ENCODE measurements at places on chromosomes 6 and 20.

DNA sequence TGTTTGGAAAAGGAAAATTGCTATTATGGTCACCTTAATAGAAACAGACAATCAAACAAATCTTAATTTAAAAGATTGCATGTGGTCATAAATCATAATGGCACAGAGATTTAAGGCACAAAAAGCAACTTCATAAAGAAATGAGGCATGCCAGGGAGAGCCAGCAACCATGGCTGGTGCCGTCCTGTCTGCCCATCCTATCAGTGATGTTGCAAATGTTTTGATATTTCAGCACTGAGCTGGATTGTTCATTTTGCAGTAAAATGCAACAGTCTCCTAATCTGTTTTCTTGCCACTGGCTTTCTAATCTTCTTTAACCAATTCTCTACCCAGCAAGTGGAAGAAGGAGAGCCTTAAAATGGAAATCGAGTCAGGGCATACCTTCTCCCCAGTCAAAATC is 249.8 kb downstream of the SAMD5 start:
- H3K4me1 ChIP-seq, result no peaks in the 10 kb centered on the region
- no peaks in the 10 kb centered on the region for H3K36me3 ChIP-seq
- H3K27ac ChIP-seq, result no peak overlapping the region
- H3K4me3 ChIP-seq, result no peak overlapping the region

DNA sequence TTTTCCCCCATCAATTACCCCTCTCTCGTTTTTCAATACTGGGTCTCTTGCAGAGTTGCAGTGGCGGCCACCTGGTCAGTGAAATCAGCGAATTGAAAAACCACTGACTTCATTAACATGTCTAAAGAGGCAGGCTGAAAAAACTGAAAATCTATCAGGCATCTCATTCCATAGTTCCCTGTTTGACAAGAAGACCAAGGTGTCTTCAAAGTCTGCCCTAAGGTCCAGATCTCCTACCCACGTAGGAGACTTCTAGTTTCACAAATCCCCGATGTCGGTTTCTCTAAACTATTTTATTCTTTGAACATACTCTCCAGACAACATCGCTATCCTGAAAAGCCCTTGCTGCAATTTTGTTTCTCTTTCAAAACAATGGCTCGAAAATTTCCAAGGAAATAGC is 796 bp upstream of the TUBB start:
- H3K36me3 ChIP-seq, result peaks cover 25% of the 10 kb centered on the region
- H3K4me3 ChIP-seq, result peak overlapping the region; percentile 93
- H3K27me3 ChIP-seq, result no peaks in the 10 kb centered on the region
- H3K27ac ChIP-seq, result peak overlapping the region; percentile 81
- H3K4me1 ChIP-seq, result peaks cover 35% of the 10 kb centered on the region

DNA sequence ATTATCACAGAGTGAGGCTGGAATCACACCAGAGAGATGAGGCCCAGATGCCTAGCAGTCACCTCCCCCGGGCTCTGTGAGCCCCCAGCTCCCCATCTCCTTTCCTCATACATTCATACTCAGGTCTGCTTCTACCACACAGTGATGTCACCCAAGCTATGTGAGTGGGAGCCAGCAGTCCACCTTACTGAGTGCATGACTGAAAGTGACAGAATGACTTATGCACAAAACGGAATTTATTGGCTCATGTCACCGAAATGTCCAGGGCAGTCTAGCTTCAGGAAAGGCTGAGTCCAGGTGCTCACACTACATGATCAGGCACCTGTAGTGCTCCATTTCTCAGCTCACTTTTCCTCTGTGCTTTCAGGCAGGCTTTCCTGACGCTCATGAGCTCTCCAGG is 36.7 kb upstream of the CCN6 start:
- H3K4me3 ChIP-seq, result no peak overlapping the region
- peaks cover 26% of the 10 kb centered on the region for H3K4me1 ChIP-seq
- H3K27me3 ChIP-seq, result no peaks in the 10 kb centered on the region
- no peak for DNase-seq
- no peak overlapping the region for H3K27ac ChIP-seq

DNA sequence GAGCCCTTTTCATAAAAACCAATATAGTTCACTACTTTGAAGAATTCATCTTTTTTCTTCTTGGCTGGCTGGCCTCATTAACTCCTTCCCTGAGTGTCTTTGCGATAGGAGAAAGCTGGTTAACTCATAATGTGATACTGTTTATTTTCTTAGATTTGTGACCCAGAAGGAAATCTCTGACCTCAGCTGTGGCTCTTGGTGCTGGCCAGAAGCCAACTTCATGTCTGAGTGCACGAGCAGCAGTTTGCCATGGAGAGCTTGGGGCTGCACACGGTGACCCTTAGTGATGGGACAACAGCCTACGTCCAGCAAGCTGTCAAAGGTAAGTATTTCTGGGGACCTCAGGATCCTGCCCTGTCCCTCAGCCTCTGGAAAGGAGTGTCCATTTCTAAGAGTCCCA is 16.7 kb upstream of the DEF6 start:
- peaks cover 19% of the 10 kb centered on the region for H3K36me3 ChIP-seq
- H3K4me3 ChIP-seq, result no peak overlapping the region
- H3K27me3 ChIP-seq, result no peaks in the 10 kb centered on the region
- H3K4me1 ChIP-seq, result no peaks in the 10 kb centered on the region
- no peak overlapping the region for H3K27ac ChIP-seq

DNA sequence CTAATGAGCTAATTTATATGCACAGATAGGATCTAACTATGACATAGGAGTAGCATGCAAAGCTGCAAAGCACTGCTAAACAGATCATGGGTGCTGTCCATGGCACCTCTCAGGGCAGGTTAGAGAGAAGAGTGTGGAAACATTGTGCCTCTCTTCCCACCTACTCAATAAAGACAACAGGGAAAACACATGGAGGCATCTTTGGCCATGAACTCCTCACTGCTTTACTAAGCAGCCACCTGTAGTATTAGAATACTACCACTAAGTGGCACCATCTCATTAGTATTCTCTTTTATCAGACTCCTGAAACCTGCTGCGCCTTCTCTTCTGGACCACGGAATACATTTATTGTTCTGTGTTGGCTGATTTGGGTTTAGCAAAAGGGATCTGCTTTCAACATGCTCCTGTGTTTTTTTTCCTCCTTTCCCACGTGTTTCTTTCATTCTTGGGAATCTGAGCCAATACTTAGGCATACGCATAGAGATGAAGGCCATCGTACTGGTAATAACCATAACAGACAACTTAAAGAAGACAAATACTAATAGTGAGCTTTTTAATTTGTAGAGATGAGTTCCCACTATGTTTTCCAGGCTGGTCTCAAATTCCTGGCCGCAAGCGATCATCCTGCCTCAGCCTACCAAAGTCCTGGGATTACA is 9.4 kb upstream of the HDDC2 start:
- no peaks in the 10 kb centered on the region for H3K4me1 ChIP-seq
- peak; percentile 49 for DNase-seq
- H3K27ac ChIP-seq, result no peak overlapping the region
- peaks cover 13% of the 10 kb centered on the region for H3K27me3 ChIP-seq
- no peaks in the 10 kb centered on the region for H3K36me3 ChIP-seq

DNA sequence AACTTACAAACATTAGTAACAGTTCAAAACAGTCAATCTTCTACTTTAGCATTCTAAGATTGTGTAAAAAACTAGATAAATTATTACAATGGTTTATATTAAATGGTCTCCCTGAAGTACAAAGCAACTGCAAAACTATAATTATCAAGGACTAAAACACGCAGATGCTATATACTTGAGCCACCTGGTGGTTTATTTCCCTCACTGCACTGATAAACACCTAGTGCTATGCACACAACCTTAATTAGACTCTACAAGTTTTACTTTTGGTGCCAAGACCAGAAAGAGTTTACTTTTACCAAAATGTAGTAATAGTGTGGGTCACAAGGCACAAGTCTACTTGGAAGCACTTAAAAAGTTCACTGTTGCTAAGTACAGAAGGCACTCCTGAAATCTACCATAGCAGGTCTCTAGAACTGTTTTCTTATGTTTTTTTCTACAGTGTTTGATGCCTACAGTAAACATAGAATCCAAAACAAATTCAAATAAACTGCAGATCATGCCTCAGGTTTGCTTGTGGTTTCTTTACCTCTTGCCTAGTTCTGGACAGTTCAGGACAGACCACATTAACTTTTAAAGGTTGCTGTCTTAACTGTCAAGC is 49.2 kb downstream of the GMDS start:
- H3K4me3 ChIP-seq, result no peak overlapping the region
- H3K36me3 ChIP-seq, result no peaks in the 10 kb centered on the region
- H3K27me3 ChIP-seq, result no peaks in the 10 kb centered on the region
- peak; percentile 57 for DNase-seq
- peaks cover 13% of the 10 kb centered on the region for H3K4me1 ChIP-seq
- no peak overlapping the region for H3K27ac ChIP-seq

- no peak overlapping the region for H3K27ac ChIP-seq
- no peaks in the 10 kb centered on the region for H3K36me3 ChIP-seq
- DNase-seq, result no peak
- no peaks in the 10 kb centered on the region for H3K27me3 ChIP-seq
- H3K4me1 ChIP-seq, result peaks cover 18% of the 10 kb centered on the region
- no peak overlapping the region for H3K4me3 ChIP-seq
Measured at GRCh38 chr6:37521674-37522073, 22.0 kb upstream of the CCDC167 start.

DNA sequence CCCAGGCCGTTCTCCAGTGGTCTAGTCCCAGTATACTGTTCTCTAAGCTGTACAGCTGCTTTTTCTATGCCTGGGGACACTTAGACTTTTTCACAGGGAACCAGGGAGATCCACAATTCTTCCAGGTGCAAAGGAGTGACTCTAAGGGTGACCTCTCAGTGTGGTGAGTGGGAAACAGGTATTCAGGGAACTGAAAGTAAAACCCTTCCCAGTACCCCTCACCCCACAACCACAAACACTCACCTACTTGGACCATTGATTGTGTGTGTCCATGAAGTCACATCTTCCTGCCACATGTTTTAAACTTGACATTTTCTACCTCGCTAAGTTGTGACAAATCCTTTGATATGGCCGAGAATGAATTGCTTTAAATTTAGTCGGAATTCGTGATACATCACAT is 183.6 kb downstream of the CLIC5 start:
- no peak overlapping the region for H3K4me3 ChIP-seq
- no peaks in the 10 kb centered on the region for H3K36me3 ChIP-seq
- no peaks in the 10 kb centered on the region for H3K4me1 ChIP-seq
- no peak overlapping the region for H3K27ac ChIP-seq
- H3K27me3 ChIP-seq, result no peaks in the 10 kb centered on the region

DNA sequence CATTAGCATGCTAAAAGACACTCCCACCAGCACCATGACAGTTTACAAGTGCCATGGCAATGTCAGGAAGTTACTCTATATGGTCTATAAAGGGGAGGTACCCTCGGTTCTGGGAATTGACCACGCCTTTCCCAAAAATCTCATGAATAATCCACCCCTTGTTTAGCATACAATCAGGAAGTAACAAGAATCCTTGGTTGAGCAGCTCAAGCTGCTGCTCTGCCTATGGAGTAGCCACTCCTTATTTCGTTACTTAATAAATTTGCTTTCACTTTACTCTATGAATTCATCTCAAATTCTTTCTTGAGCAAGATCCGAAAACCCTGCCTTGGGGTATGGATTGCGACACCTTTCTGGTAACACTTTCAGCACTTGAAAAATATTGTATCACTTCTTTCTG is 243.0 kb downstream of the BMP2 start:
- H3K4me1 ChIP-seq, result no peaks in the 10 kb centered on the region
- DNase-seq, result no peak
- H3K36me3 ChIP-seq, result no peaks in the 10 kb centered on the region
- H3K27ac ChIP-seq, result no peak overlapping the region

GRCh38 chr6:169669889-169670288 is 31.9 kb downstream of the WDR27 start:
- no peaks in the 10 kb centered on the region for H3K27me3 ChIP-seq
- H3K4me1 ChIP-seq, result no peaks in the 10 kb centered on the region
- H3K36me3 ChIP-seq, result peaks cover 70% of the 10 kb centered on the region
- H3K4me3 ChIP-seq, result no peak overlapping the region
- no peak for DNase-seq
- H3K27ac ChIP-seq, result no peak overlapping the region

- H3K4me3 ChIP-seq, result no peak overlapping the region
- H3K36me3 ChIP-seq, result no peaks in the 10 kb centered on the region
- DNase-seq, result no peak
- peak overlapping the region; percentile 99 for H3K27ac ChIP-seq
- H3K4me1 ChIP-seq, result peaks cover 2% of the 10 kb centered on the region
Measured at GRCh38 chr6:129667621-129668020, 42.4 kb downstream of the ARHGAP18 start.

DNA sequence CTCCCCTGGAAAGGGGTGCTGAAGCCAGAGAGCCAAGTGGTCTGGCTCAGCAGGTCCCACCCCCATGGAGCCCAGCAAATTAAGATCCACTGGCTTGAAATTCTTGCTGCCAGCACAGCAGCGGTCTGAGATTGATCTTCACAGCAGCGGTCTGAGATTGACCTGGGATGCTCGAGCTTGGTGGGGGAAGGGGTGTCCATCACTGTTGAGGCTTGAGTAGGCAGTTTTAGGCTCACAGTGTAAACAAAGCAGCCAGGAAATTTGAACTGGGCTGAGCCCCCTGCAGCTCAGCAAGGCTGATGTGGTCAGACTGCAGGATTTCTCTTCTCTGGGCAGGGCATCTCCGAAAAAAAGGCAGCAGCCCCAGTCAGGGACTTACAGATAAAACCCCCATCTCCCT is 41.3 kb upstream of the B3GAT2 start:
- H3K4me1 ChIP-seq, result no peaks in the 10 kb centered on the region
- H3K36me3 ChIP-seq, result no peaks in the 10 kb centered on the region
- H3K4me3 ChIP-seq, result no peak overlapping the region
- no peak overlapping the region for H3K27ac ChIP-seq
- no peaks in the 10 kb centered on the region for H3K27me3 ChIP-seq

DNA sequence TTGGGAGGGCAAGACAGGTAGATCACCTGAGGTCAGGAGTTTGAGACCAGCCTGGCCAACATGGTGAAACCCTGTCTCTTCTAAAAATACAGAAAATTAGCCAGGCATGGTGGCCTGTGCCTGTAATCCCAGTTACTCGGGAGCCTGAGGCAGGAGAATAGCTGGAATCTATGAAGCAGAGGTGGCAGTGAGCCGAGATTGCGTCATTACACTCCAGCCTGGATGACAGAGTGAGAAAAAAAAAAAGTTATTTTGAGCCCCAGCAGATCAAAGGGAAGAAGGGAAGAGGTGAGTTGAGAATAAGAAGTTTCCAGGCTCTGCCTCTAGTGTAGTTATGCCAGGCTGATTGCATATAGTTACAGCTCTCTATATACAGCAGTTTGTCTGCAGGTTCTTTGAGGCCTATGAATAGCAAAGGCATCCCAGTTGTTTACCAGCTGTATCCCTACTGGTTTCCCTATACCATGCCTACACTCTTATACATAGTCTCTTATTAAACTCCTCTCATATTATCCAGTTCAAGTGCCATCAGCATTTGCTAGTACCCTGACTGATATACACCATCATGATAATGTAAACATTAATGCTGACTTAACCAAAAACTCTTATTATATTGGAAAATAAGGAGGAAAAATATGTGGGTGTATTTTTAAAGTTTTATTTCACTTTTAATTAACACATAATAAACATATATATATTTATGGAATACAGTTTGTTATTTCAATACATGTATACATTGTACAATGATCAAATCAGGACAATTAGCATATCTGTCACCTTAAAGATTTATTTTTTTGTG is 823.6 kb upstream of the ADGRB3 start:
- no peaks in the 10 kb centered on the region for H3K27me3 ChIP-seq
- no peaks in the 10 kb centered on the region for H3K36me3 ChIP-seq
- DNase-seq, result no peak
- no peaks in the 10 kb centered on the region for H3K4me1 ChIP-seq

Data from SK-N-SH (cell line).